Left renal pelvis (tissue), 4 donors: ENCODE measurements at places on chromosomes 4 and X. TPM values are rescaled to one million over a fixed set of nuclear protein-coding genes. Genes with fewer than 3 reads are reported as not detected.

DNA sequence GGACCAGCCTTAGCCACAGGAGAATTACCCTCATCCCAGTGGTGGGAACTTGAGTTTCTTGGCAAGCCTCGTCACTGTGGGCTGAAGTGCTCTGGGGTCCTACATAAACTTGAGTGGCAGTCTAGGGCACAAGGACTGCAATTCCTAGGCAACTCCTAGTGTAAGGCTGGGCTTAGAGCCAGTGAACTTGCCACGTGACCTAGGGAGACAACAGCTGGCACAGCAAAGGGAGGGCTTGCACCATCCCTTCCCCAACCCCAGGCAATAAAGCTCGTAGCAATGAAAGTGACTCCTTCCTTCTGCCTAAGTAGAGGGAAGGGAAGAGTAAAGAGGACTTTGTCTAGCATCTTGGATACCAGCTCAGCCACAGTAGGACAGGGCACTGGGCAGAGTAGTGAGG, 81.8 kb downstream of the TEX11 start:
- no peak for DNase-seq

DNA sequence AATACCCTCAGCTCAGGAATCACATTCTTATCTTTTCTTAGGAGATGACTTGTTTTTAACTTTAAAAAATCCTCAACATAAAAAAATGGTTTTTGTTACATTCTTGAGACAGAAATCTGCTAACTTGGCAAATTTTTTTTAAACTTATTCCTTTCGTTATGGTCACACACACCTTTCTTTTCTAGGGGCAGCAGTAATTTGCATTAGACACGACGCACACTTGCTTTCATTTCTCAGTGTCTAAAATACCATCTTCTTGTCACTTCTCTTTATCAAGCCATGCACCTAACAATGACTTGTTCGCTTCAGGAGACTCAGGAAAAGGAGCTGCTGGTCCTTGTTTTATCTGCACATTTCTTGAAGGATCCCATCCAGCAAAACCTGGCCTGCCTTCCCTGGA, 112.6 kb upstream of the TBL1X start:
- no peak for DNase-seq

GRCh38 chrX:120617996-120618630, 11.7 kb downstream of the C1GALT1C1 start:
- DNase-seq: no peak

DNA sequence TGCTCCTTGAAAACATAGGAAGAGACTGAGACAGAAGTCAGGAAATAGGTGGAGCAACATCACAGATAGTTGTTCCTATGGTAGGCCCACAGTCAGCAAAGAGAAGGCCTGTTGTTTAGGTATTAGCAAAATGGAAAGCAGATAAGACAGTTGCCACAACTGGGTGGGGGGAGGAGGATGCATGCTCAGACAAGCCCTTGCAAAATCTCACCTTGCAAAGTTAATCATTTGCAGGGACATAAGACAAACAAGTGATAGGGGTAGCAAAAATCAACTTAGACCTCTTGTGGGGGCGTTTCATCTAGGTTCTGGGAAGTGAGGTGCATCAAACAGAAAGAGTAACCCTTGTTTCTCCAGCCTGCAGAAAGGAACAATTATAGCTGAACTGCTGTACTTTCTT, 30.7 kb downstream of the SERPINA7 start:
- no peak for DNase-seq

GRCh38 chr4:57233386-57233785, 123.2 kb upstream of the IGFBP7 start:
- no peak for DNase-seq

DNA sequence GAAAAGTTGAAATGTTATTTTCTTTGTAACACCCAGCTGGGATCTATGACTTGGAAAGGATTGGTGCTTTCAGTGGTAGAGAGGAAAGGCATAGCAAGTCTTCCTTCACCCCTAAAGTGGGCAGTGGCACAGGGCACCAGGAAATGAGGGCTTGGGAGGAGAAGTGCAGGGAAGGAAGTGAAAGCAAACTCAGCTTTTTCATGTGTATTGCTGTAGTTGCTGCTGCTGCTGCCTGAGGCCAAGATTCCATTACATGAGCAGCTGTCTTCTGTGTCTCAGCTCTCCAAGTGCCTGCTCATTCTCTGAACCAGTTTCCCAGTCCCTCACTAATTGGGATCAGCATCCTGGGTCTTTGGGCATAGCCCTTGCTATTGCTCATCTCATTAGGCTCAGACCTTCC, 2.6 kb downstream of the HCCS start:
- no peak for DNase-seq

- DNase-seq: no peak
These were observed 118.7 kb upstream of the PRPS2 start for GRCh38 chrX:12672367-12673106.

DNA sequence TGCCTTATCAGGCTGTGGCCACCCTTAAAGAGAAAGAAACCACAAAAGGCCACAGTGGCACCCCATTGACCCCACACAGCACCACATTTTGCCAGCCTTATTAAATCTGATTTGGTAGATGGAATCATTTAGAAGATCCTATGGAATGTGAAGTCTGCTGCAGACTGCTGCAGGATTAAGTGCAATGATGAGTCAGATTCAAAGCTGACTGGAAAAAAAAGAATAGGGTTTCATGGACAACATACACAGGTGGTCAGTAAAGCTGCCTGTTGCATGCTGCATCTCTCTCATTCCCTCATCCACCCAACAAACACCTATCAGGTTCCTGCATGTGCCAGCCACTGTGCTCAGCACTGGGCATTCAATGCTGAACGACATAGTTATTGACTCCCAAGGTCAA, 56.6 kb downstream of the CHST7 start:
- no peak for DNase-seq

- DNase-seq: no peak
These were observed 978 bp downstream of the HS6ST2 start for GRCh38 chrX:132957211-132958090.

DNA sequence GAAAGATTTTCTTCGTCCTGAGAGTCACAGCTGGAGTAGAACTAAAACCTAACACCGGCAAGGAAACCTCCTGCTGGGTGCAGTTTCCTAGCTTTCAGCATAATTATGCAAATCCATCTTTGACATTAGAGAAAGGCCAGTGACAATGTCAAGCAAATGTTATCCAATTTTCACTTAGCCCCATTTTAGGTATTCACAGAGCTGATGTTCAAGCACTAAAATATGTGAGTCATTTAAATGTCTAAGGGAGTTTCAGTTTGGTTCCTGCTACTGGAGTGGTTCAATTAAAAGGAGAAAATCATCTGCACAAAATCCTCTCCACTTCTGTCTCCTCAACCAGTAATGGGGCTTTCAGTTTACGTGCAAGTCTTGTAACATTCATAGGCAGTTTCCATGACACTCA, 37.1 kb upstream of the AMOT start:
- no peak for DNase-seq

DNA sequence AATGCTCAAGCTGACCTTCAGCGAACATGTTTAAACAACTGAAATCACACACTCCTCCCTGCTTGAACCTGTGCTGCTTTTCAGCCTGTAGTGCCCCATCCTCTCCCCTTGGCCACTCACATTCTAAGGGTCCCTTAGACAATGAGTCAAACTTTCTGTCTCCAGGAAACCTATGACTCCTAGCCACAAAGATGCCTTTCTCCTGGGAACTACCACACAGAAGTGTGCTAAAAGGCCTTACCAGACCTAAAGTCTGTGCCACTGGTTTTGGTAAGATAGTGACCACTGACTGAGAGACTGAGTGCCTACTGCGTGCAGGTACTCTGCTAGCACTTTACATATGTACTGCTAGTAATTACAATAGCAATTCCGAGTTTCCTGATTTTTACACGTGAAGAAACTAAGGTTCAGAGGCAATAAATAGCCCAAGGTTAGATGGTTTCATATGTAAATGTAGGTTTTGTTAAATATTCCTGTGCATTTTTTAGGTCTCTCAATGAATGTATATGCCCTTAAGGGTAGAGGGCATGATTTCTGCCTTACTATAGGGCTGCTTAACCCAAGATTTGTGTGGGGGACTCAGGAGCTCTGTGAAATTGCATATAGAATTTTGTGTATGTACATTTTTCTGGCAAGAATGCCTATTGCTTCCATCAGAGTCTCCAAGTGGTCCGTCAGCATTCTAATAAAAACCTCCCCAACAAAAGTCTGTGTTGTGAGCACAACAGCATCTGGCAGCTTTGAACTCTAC, 71.1 kb downstream of the NSG1 start:
- no peak for DNase-seq

DNA sequence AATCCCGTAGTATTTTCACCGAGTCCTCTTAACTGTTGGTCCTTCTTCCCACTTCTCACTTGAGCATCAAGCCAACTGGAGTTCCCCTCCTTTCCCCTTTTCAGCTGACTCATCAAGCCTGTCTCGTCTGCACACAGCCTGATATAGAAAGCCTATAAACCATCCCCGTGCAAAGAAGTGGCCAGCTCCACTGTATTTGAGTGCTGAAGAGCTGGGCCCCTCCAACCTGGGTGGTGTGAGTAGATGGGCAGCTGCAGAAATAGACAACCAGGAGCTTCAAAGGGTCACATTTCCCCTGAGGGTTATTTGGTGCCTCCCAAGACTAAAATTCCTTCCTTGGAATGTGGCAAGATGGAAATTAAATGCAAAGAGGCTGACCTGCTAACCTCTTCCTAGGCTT, 199.7 kb downstream of the HS6ST2 start:
- no peak for DNase-seq

The PPEF1 gene
- polyA plus RNA-seq: 1.3 TPM

The ATP1B4 gene
- polyA plus RNA-seq: 0.05 TPM

The FGF2 gene
- polyA plus RNA-seq: 9.3 TPM

The CCKAR gene
- not detected for polyA plus RNA-seq

The TBC1D9 gene
- 59.9 TPM for polyA plus RNA-seq

The C1QTNF7 gene
- polyA plus RNA-seq: 8.0 TPM

The CDKL5 gene
- 17.0 TPM for polyA plus RNA-seq
